Ecto neural progenitor cell (in vitro differentiated cells): ENCODE measurements at places on chromosomes 4 and X.

GRCh38 chr4:86955888-86956451 is 21.2 kb downstream of the AFF1 start:
- DNase-seq = no peak

- DNase-seq = no peak
Measured at GRCh38 chr4:42225286-42225685, 72.8 kb upstream of the BEND4 start.

DNA sequence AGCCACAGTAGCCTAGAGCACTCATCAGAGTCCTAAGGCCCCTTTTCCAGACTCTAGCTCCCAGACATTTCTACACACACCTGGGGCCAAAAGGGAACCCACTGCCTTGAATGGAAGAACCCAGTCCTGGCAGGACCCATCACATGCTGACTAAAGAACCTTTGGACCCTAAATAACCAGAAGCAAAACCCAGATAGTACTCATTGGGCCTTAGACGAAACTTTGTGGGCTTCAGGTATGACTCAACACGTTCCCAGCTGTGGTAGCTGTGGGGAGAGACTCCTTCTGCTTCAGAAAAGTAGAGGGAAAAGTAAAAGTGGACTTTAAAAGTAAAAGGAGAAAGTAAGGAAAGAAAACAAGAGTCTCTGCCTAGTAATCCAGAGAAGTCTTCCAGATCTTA is 311.5 kb downstream of the OPHN1 start:
- DNase-seq = no peak

GRCh38 chrX:48779399-48779798 is 7.0 kb upstream of the GATA1 start:
- no peak for DNase-seq

DNA sequence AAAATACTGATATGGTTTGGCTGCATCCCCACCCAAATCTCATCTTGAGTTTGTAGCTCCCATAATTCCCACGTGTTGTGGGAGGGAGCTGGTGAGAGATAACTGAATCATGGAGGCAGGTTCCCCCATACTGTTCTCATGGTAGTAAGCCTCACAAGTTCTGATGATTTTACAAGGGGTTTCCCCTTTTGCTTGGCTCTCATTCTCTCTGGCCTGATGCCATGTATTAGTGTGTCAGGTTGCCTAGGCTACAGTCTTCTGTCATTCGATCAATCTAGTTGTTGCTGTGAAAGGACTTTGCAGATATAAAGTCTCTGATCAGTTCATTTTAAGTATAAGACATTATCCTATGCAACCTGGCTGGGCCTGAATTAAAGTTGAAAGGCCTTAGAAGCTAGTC is 209.3 kb upstream of the MAOA start:
- DNase-seq = no peak

GRCh38 chr4:130172156-130172555 is 1076.2 kb downstream of the C4orf33 start:
- DNase-seq = no peak

DNA sequence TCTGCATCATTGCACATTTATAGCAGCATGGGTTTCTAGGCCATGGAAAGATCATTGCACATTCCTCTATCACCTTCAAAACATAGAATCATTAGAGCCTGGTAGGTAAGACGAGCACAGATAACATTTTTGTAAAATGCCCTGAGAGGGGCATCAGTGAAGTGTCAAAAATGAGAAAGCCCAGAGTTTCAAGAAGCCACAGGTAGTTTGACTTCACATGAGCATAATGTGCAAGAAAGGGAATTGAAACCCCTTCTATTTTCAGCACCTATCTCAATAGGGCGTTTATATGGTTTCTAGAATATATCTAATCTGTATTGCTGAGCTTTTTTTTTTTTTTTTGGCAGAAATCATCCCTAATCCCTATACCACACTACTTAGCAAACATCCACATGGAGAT is 2441.7 kb downstream of the ARAP2 start:
- no peak for DNase-seq

GRCh38 chr4:150139297-150139865 is 61.1 kb downstream of the DCLK2 start:
- no peak for DNase-seq

DNA sequence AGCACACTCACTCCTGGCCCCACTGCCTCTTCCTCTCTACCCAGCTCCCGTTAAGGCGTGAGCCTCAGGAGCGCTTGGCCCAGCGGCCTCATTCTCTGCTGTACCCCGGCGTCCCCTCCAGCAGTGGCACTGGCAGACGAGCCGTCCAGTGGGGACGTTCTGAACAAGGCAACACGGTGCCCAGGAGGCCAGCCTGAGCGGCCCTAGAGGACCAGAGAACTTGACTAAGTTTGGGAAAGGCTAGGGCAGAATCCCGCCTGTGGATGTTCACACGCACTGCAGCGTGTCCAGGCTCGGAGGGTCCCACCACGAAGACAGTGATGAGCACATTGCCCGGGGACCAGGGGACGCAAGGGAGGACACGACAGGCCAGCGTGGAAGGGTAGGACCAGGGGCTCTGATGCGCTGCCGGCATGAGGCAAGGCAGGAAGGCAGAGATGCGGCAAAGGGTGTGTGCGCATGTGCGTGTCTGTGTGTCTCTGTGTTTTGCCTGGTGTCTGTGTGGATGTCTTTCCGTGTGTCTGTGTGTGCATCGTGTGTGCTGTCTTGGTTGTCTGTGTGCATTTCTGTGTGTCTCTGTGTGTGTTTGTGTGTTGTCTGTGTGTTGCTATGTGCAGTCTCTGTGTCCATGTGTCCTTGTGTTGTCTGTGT is 89.4 kb downstream of the ABLIM2 start:
- no peak for DNase-seq

DNA sequence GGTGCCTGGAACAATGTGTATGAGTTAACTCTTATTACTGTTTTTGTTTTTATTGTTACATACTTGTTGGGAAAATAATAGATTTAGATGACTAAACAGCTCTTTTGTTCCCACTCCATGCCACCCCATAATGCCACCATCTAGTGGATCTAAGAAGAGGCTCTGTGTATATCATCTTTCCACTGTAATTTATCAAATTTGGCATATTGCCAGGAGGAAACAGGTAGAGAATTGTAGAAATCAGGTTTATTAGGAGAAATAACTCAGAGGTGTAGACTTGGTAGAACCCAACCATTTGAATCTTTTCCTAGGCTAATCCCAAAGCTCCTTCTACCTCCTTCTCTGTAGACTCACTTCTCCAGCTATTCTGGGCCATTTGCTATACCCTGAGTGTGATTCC is 150.6 kb downstream of the GATB start:
- DNase-seq = no peak

DNA sequence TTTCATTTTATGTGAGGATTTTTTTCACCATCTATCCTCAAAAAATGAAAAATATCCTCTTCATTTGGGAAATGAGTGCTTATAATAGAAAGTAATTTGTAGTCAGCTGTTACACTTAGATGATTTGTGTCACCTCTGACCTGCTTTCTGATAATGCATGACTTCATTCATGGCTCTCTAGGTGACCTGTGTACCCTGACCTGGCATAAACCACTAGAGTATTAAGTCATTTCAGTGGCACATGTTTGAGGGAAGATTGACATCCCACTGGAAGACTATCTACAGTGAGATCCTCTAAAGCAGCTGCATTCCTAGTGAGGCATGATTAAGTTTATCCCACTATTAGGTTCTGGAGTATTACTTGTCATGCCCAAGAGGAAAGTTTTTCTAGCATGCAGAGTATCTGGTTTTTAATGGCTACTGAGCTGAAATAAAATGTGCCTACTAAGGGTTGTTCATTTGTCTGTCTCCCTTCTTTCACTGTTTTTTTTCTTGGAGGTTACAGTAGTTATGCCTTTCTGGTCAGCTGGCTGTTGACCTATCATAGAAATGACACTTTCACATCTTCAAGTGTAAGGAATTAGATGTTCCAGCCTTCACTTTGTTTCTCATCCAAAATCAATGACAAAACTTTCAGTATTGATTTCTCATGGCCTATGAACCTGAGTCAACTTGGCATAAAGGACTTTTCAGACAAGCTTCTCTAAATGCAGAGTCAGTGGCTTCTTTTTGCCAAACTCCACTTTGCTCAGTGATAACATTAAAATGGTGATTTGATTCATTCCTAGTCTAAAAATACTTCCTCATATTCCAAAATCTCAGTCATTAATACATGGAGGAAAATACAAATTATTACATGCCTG is 33.1 kb downstream of the TET2 start:
- DNase-seq = no peak

DNA sequence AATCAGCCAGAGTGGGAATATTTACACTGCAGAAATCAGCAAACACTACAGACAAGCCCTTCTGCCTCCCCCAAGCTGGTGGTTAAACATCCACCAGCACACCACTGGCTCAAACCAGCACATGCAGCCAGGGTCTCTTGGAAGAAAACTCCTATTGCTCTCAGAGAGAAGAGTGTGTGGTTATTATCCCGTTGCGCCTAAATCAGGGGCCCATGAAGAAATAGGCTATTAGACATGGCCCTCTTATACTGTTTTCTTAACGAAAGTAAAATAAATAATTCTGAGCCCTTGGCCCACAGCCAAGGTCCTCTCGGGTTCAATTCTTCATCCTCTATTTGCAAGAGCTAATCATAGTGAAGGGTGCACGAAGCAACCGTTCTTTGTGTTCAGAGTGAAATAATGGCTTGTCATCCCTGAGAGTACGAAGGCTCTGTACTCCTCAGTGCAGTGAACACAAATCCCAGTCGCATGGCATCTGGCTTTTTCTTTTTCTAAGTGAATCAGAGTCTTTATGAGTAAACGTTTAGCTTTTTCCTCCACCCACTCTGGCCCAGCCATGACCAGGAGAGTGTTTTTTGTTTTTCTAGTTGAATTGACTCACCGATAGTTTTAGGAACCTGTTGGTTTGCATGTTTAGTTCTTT is 33.4 kb upstream of the RBM47 start:
- no peak for DNase-seq

GRCh38 chr4:75723163-75724065 is 963 bp upstream of the USO1 start:
- no peak for DNase-seq

- no peak for DNase-seq
Measured at GRCh38 chr4:136505020-136505419, 1027.3 kb downstream of the PCDH18 start.
